NCI-H1092 treated with DMSO at 0.1 percent for 48 hours (cell line): ENCODE measurements at places on chromosomes 12 and 14.
A peak's percentile ranks its signal among the peaks of the same experiment; 100 is the strongest.

DNA sequence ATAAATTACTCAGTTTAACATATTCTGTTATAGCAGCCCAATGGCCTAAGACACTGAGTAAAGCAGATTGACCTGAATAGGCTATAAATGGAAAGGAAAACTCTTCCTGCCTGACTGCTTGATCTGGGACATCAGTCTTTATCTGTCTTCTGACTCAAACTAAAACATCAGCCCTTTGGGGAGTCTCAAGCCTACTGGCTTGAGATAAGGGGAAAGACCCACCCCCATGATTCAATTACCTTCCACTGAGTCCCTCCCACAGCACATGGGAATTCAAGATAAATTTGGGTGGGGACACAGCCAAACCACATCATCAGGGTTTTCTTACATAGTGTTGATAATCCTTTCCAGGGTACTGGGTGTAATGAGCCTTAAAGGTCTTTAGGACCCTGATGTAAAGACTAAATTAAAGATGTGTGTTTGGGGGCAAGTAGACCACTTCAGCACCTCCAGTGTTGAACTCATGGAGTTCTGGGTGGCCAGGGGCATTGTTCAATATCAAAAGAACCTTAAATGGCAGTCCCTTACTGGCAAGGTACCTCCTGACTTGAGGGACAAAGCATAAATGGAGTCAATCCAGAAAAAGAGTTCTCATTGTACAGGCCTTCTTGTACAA is 67.8 kb downstream of the TSHR start:
- no peak for DNase-seq

DNA sequence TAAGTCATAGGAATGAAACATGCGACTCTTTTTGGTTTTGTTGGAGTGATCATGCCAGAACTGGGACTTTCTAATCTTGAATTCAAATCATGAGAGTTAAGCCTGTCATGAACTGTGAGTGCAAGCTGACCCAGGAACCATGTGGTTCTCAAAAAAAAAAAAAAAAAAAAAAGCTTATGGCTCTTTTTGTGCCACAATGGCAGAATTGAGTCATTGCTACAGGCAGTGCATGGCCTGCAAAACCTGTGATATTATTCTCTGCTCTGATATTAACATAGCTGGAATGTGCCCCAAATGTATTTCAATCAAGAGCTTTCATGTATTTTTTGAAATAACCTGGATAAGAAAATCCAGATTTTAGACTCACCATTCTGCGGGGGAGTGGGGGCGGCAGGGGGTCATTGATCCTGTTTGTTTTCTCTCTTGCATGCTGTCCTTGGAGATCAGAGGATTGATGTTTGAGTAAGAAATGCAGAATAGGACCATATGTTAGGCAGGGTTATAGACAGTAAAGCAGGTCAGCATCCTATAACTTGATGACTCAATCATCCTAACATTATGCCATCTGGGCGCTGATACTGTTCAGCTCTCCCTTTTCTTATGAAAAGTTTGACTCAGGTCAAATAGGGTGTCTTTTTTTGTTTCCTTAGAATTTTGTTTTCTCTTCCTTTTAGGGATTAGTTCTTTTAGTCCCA is 797.4 kb downstream of the DIO2 start:
- DNase-seq, result no peak

DNA sequence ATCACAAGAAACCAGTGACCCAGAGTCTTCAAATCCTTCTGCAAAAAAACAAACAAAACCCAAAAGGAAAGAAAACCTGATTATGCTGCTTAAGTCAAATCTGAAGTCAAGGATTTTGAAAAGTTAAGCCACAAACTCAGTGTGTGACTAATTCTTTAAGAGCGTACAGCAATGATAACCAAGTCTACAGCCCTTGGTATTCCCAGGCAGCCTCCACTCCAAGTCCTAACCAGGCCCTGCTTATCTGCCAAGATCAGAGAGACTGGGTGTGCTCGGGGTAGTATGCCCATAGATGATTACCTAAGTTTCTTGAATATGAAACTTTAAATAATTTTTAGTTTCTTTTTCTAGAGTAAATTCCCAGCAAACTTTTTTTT is 13.1 kb downstream of the PGAM5 start:
- DNase-seq, result no peak

DNA sequence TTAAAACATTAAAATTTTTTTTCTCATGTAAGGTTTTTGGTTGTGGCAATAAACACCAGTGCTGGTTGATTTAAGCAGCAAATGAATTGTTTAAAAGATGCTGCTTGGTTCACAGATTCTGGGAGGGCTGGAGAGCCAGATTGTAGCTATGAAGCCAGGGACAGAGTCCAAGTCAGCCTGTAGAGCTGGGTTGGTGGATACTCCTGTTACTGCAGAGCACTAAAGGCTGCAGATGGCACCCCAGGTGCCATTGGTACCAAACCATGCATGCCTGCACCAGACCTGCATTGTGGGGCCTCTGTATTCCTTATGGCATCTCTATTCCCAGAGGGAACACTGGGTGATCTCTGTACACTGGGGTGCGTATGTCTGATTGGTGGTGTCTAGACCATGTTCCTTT is 113.3 kb downstream of the SNAPC1 start:
- no peak for DNase-seq

DNA sequence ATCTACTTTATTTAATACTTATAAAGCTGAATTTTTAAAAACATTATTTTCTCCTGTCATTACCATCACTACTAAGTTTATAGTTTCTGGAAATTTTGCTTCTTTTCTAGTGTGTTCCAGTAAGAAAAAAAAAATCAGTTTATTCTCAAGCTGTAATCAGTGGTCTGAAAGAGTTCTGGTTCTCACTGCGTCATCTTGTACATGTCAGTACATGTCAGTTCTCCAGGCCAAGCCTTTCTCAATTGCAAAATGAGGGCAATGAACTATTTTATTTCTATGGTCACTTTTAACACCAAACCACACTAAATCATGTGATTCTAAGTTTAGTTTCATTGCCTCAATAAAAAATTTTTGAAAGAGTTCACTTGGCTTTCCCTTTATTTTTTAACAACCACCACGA is 468.9 kb upstream of the LRFN5 start:
- DNase-seq, result no peak

GRCh38 chr12:11556682-11557081 is 92.8 kb upstream of the ETV6 start:
- DNase-seq, result no peak

DNA sequence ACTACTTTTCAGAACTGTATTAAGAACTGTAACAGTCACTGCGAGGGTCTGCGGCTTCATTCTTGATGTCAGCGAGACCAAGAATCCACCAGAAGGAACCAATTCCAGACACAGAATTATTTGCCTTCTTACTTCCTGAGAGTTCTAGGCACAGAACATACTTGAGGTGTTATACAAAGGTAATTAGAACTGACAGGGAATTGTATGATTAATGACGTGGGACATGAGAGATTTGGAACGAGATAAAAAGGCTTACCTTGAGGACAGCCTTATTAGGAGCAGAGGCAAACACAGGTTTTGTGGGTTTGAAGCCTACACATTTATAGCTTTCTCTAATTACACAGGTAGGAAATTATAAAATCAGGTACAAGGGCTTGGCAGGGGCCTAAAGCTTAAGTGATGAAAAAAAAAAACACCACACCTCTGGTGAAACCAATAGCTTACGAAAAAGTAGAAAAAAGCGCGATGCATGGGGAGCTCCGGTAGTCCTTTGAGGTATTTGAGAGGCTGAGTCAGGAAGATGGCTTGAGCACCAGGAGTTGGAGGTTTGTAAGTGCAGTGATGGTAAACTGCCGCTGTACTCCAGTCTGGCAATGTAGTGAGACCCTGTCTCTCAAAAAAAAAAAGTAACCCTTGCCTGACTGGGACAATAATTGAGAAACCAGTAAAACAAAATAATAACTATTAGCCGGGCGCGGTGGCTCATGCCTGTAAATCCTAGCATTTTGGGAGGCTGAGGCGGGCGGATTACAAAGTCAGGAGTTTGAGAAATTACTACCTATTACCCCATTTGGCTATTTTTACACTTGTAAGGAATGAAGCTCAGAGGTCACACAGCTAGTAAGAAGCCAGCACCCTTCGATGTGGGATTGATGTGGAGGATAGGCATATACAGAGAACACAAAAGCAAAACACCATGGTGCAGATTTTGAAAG is 795 bp upstream of the ACOT2 start:
- peak; percentile 2 for DNase-seq

GRCh38 chr12:87254381-87255030 is 774.7 kb downstream of the C12orf50 start:
- no peak for DNase-seq

DNA sequence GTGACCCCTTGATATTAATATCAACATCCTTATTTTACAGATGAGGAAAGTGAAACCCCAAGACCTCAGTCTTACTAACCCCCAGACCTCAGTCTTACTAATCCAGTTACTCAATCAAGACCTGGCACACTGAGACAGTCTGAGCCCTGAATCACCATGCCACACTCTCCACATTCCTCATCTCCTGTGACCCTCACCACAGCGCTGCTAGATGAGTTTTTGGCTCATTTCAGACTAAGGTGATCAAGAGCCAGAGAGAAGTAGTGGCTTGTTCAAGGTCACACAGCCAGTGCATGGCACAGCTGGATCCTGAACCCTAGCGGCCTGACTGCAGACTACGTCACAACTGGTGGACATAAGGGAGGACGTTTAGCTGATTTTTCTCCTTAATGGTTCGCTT is 579.2 kb downstream of the BCL11B start:
- DNase-seq, result no peak

DNA sequence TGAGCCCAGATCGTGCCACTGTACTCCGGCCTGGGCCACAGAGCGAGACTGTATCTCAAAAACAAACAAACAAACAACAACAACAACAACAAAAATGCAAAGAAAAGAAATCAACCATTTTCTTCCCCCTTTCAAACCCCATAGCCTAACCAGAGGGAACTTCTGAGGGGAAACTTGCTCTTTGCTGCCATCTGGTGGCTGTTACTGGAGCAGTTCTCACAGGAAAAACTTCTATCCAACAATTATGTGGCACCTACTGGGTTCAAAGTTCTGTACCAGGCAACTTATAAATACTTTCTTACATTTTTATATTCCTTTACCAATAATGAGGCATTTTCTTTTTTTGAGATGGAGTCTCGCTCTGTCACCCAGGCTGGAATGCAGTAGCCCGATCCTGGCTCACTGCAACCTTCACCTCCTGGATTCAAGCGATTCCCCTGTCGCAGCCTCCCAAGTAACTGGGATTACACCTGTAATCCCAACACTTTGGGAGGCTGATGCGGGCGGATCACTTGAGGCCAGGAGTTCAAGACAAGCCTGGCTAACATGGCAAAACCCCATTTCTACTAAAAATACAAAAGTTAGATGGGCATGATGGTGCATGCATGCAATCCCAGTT is 50.9 kb upstream of the BICDL1 start:
- no peak for DNase-seq

- DNase-seq, result peak; percentile 10
Observed at GRCh38 chr14:103056322-103057027, 874 bp downstream of the CDC42BPB start.

GRCh38 chr12:104695453-104696148 is 238.9 kb downstream of the CHST11 start:
- peak; percentile 92 for DNase-seq

- no peak for DNase-seq
Observed at GRCh38 chr14:71175491-71175890, 268.2 kb downstream of the PCNX1 start.

DNA sequence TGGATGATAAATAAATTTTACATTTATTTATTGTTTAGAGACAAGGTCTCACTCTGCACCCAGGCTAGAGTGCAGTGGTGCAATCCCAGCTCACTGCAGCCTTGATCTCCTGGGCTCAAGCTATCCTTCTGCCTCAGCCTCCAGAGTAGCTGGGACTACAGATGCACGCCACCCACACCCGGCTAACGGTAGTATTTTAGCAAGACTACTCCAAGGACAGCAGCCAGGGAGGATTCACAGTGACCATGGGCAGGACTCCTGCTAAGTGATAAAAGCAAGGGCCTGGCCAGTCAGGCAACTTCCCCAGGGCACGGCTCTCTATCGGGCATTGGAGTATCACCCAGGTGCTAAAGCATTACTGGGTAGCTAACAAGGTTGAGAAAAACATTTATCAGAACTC is 55.4 kb downstream of the ARL6IP4 start:
- no peak for DNase-seq

GRCh38 chr14:74299061-74299545 is 3.6 kb downstream of the ABCD4 start:
- DNase-seq, result no peak

- no peak for DNase-seq
Observed at GRCh38 chr12:130073721-130074120, 88.5 kb upstream of the FZD10 start.

- DNase-seq, result no peak
Observed at GRCh38 chr12:47413806-47414205, 292.0 kb downstream of the RPAP3 start.

DNA sequence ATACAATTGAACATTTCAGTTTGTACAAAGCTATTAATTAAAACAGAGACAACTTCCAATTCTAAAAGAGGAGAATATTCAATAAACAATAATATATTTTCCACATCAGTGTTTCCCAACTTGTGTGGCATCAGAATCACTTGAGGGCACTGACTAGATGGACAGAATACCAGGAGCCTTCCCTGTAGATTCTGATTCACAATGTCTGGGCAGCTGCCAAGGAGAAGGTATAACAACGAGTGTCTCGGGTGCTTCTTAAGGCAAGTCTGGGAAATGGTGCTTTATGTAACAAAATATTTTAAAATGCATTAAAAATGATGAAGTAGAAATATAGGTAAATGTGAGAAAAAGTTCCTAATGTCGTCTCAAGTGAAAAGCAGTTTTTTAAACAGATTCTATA is 26.2 kb downstream of the GALC start:
- no peak for DNase-seq

- DNase-seq, result no peak
Observed at GRCh38 chr12:116727261-116727660, 10.6 kb downstream of the SPRING1 start.

GRCh38 chr14:76348898-76349297 is 27.0 kb upstream of the ESRRB start:
- no peak for DNase-seq

- no peak for DNase-seq
Observed at GRCh38 chr14:102496331-102496691, 13.3 kb downstream of the ANKRD9 start.

DNA sequence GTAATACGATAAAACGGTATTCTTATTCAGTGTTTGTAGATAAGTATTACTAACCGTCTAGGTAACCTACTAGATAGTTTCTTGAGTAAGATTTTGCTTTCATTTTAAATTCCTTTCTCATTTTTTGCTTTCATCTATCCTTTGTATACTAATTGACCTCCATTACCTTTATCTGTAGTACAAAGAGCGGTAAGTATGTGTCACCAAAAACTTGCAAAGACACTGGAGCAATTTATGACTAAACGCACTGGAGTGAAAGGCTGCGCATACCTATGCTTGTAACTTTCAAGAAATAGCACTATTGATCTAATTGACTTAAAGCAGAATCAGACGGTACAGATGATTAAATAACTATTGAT is 1.7 kb downstream of the ARHGAP5 start:
- DNase-seq, result no peak

GRCh38 chr12:109883461-109883860 is 3.1 kb upstream of the GLTP start:
- DNase-seq, result no peak
